ENCODE measurements at places on chromosomes 11 and 22.

DNA sequence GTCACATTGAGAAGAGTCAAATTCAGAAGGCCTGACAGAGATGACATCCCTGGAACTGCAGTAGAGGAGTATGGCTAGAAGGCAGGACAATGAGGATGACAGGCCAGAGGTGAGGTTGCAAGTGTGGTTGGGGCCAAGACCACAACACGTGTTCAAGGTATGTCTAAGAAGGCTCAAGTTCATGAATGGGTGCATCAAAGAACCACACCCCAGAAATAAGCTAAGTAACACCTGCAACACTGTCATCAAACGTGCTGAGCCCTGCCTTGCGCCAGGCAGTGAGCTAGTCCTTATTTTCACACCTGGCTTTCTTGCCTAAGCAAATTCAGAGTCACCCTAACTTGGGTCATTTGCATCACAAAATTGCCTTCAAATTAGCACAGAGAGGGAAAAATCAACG lies 313.6 kb downstream of the KIRREL3 start:
- DNase-seq, result no peak

- no peak for DNase-seq
Measured at GRCh38 chr11:108838792-108839105, 173.9 kb downstream of the DDX10 start.

DNA sequence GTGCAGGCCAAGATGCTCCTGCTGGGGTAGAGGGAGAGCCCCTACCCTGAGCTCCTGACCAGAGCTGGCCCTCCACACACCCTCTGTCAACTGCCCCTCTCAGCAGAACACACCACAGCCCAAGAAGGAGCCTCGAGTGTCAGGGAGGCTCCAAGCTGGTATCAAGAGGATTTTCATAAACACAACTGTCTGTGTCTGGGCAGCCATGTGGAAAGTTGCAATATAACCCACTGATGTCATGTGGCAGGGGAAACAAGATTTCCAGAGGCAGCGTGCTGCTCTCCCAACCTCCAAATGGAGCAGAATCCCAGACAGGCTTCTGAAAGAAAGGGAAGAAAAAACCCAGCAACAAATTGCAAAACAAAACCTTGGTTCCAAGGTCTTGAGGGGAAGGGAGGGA lies 569.9 kb downstream of the BUD13 start:
- DNase-seq, result no peak

DNA sequence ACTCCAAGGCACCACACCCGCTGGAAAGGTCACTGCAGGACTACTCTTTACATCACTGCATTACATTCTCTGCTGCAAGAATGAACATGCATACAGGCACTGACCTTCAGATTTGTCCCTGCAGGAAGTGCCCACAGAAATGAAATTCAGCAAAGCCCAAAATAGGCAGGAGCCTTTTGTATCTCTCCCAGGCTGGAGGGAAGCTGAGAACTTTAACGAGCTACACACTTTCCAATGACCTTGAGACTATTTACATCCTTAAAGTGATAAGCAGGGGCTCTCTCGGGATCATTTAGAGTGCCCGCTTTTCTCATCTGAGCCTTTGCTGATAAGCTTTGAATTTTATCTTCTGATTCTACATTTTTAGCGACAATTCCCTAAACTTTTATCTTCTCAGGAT lies 12.5 kb downstream of the FEZ1 start:
- no peak for DNase-seq

DNA sequence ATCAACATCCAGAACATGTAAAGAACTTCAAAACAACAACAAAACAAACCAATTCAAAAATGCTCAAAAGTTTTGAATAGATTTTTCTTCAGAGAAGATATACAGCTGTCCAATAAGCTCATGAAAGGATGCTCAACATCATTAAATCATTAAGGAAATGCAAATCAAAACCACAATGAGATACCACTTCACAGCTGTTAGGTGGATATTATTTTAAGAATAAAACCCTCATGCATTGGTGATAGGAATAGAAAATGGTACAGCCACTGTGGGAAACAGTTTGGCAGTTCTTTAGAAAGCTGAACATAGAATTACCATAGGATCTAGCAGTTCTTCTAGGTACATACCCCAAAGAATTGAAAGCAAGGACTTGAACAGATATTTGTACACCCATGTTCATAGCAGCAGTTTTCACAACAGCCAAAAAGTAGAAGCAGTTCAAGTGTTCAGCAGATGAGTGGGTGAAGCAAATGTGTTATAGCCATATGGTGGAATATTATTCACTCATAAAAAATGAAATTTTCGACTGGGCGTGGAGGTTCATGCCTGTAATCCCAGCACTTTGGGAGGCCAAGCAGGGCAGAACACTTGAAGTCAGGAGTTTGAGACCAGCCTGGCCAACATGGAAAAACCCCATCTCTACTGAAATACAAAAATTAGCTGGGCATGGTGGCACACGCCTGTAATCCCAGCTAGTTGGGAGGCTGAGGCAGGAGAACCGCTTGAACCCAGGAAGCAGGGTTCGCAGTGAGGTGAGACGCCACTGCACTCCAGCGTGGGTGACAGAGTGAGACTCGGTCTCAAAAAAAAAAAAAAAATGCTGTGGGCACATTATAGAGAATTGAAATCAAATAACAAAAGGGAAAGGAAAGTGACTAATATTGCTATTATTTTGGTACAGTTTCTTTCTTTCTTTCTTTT lies 42.9 kb downstream of the CBL start:
- no peak for DNase-seq

- no peak for DNase-seq
Measured at GRCh38 chr22:47484960-47485569, 722.6 kb downstream of the TBC1D22A start.

GRCh38 chr11:113628912-113629311 lies 77.2 kb downstream of the TMPRSS5 start:
- no peak for DNase-seq

- no peak for DNase-seq
Measured at GRCh38 chr11:45563810-45564209, 101.6 kb downstream of the CHST1 start.

GRCh38 chr11:66230156-66230555 lies 38.3 kb upstream of the RAB1B start:
- DNase-seq, result no peak

DNA sequence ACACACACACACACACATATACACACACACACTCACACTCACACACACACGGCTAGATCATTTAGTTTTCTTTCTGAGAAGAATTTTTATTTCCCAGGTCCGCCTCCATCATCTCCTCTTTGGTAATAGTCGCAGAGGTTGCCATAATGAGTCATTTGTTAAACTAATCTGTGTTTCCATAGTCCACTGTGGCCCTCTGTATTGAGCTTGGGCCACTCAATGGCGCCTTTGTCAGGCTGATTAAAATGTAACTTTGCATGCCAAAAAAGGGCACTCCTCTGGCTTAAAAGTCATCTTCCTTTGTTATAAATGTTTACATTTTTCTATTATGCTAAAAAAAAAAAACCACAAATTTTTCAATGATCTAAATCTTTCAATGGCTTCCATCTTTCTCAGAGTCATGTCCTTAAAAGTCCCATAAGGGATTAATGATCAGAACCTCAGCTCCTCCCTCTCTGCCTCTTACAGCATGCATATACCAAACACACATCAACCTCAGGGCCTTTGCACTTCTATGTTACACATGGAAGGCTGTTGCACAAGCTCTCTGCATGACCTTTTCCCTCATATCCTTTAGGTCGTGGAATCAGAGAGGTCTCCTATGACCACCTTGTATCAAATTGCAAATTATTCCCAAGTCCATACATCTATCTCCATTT lies 35.3 kb downstream of the EHF start:
- DNase-seq, result no peak

- DNase-seq, result no peak
Measured at GRCh38 chr11:10770626-10771254, 19.7 kb downstream of the CTR9 start.

- no peak for DNase-seq
Measured at GRCh38 chr22:46068593-46069491, 81.5 kb upstream of the PPARA start.

DNA sequence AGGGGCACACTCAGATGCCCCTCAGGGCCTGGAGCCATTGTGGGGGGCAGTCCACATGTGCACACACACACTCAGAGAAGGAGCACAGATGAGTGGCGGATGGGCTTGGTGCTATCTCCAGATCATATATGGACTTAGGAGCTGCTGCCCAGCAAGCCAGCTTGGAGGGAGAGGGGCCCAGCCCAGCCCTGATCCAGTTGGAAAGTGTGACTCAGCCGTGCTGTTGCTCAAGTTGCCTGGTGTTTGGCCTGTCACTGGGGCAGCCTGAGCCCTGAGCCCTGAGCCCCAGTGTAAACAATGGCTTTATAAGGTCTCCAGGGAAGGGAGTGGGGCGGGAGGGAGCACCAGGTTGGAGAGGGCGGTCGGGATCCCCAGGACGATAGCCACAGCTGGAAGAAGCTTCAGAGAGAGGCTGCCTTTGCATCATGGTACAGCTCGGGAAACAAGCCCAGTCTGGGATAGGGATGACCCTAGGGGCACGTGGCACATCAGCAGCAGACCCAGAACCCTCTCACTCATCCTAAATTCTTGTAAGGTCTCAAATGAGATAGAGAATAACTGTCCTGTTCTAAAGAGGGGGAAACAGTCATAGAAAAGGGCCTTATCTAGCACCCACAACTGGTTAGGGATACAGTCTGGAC lies 4.8 kb downstream of the SELENOM start:
- no peak for DNase-seq

DNA sequence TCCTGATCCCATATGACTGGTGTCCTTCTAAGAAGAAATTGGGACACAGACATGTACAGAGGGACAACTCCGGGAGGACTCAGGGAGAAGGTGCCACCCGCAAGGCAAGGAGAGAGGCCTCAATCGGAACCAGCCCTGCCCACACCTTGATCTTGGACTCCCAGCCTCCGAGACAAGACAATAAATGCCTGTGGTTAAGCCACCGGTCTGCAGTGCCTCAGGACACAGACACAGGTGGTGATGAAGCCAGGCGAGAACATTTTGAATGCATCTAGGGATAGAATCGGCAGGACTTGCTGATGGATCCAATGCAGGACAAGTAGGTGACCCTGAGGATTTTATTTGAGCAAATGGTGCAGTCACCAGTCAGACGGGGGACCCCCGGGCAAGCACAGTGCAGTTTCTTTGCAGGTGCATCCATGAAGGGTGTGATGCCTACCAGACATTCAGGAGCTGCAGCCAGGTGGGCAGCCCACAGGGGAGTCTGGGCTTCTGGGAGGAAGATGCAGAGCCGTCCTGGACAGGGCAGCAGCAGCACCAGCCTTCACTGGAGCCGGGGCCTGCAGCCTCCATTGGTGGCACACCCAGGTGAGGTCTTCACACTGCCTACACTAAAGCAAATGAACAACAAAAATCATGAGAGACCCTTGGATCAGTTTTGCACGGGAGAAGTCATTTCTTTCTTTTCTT lies 20.2 kb upstream of the SEPTIN5 start:
- no peak for DNase-seq

DNA sequence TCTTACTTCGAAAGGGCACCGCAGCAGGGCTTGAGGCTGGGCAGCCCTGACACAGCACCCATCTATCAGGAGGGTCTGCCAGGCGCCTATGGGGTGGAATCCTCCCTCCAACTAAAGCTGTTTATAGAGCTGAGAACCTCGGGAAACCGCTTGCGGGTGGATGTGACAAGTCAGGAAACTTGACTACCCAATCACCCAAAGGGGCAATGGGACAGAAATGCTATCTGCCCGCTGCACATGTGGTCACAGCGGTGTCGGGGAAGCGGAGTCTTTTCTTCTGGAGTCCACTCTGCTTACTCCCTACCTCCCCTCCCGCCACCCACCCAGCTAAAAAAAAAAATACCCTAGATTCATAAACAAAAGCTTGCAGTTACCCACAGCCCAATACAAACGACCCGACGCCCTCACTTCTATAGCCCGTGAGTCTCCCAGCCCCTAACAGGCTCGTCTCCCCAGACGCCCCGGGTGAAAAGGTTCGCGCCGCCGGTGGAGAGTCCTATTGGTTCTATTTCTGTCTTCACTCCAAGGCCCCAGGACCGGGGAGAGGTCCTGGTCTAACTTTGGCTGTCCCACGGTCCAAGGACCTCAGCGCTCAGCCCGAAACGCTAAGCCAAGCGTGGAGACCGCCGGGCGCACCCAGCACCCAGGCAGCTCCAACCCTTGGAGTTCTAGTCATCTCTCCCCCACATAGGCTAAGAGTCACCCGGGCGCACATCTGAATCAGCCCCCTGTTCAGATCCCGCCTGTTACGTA lies 1.4 kb downstream of the TRPC6 start:
- DNase-seq, result no peak

- DNase-seq, result no peak
Measured at GRCh38 chr11:61120706-61121191, 18.5 kb downstream of the CD5 start.

DNA sequence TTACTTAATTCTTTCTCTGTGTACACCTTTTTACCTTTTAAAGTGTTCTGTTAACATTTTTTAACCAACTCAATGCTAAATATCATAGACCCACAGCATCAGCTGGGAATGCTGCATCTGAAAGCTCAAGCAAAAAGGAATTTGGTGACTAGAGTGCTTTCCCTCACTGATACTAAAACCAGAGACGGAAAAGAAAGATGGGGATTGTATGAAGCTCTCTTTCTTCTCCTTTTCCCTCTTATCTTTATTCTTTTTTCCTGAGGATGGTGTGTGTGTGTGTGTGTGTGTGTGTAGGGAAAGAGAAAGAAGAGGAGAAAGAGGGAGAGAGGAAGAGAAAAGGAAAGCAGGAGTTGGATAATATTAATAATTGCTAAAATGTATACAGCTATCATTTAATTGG lies 4.1 kb upstream of the SIK2 start:
- DNase-seq, result no peak
